ENCODE measurements at places on chromosomes 5 and 9.

- DNase-seq = no peak
Measured at GRCh38 chr5:171152382-171152781, 156.7 kb upstream of the TLX3 start.

- DNase-seq = no peak
Measured at GRCh38 chr5:50839472-50839871, 173.0 kb downstream of the PARP8 start.

- DNase-seq = no peak
Measured at GRCh38 chr5:100775533-100775855, 127.6 kb downstream of the ST8SIA4 start.

- peak; percentile 90 for DNase-seq
Measured at GRCh38 chr9:127130661-127131538, 8.5 kb upstream of the ANGPTL2 start.

DNA sequence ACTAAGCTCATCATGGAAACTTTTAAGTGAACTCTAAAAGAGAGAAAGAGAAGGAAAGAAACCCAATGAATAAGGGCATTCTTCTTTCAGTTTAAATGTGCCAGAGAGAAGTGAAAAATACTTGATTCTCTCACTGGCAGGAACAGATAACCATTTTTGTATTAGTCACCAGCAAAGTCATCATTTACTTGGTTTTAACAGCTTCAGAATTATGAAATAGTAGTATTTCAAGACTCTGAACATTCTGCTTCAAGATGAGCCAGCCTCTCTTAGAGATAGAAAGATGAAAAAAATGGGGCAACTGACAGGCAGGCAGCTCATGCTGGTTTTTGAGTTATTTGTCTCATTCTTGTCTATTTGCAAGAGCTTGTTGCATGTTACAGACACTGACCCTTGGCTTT, 103.5 kb downstream of the GCNT1 start:
- peak; percentile 62 for DNase-seq

- DNase-seq = peak; percentile 3
Measured at GRCh38 chr5:161851691-161852299, 3.9 kb downstream of the GABRA1 start.

DNA sequence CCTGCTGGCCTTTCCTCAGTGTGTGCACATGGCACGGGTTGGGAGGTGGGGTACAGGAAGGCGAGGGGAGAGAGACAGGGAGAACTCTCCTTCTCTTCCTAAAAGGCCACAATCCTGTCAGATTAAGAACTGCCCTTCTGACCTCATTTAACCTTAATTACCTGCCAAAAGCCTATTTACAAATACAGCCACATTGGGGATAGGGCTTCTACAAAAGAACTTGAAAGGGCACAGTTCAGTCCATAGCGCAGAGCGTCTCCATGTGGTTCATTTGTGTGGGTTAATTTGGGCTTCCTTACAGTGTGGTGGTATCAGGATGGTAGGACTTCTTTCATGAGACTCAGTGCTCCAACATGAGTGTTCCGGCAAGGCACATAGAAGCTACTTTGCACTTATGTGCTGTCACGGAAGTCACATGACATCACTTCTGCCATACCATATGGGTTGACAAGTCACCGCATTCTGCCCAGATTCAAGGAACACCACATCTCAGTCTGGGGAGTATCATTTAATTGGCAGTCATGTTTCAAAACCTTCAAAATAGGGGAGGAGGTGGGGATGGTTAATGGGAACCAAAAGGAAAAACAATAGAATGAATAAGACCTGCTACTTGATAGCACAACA, 46.8 kb downstream of the NLN start:
- DNase-seq = no peak

DNA sequence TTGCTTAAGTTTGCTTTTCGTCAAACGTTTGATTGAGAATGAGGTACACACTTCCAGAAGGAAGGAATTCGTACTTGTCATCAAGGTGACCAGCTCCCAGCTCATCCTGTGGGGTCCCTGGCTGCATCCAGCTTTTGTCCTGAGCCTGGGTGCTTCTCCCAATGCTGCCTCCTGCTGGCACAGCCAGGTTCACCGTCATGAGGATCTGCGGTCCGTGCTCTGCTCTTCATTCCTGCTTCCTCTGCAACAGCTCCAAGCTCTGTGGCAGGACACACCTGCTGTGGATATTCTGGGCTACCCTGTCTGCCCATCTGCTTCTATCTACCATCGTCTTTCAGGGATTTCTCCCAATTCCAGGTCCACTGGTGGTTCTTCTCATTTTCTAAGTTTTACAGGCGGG, 13.3 kb upstream of the UBE2QL1 start:
- no peak for DNase-seq

DNA sequence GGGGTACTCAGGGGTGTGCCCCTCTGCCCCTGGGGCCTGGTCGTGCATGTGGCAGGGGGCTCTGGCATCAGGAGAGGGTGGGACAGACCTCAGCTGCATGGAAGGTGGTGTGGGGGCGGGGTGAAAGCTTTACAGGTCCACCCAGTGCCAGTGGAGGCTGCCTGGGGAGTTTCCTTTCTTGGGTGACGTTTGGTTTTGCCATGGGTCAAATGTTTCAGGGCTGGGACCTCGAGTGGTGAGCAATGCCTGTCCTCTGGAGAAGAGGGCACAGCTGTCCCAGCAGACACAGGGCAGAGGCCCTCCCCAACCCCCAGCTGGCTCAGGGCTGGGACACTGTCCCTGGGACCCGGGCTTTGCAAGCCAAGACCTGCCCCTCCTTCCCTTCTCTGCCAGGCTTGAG, 3.6 kb downstream of the RXRA start:
- DNase-seq = no peak

- DNase-seq = no peak
Measured at GRCh38 chr5:73365301-73365853, 83.2 kb downstream of the FOXD1 start.
